ENCODE measurements at places on chromosomes 1 and 21.

GRCh38 chr1:2127187-2128145, 67.1 kb downstream of the FAAP20 start:
- DNase-seq, result no peak

DNA sequence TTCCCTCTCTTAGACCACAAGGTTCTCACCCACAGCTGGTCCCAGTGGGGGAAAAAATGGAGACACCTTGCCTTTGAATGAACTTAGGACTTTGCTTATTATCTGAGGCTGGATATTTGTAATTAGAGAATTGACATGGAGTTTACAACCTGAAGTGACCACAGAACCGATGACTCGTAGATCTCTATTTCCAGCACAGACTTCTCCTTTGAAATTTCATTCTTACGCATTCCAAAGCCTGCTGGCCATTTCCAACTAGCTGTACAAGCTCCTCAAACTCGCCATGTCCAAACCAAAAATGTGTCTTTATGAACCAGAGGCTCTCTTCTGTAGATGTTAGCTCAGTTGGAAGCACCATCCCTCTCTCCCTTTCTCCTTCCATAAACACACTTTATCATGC, 12.0 kb downstream of the RAB7B start:
- DNase-seq, result no peak

DNA sequence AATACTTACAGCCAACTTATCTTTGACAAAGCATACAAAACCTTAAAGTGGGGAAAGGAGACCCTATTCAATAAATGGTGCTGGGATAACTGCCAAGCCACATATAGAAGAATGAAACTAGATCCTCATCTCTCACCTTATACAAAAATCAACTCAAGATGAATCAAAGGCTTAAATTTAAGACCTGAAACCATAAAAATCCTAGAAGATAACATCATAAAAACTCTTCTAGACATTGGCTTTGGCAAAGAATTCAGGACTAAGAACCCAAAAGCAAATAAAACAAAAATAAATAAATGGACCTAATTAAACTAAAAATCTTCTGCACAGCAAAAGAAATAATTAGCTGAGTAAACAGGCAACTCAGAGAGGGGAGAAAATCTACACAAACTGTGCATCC, 335.6 kb upstream of the PBX1 start:
- no peak for DNase-seq

DNA sequence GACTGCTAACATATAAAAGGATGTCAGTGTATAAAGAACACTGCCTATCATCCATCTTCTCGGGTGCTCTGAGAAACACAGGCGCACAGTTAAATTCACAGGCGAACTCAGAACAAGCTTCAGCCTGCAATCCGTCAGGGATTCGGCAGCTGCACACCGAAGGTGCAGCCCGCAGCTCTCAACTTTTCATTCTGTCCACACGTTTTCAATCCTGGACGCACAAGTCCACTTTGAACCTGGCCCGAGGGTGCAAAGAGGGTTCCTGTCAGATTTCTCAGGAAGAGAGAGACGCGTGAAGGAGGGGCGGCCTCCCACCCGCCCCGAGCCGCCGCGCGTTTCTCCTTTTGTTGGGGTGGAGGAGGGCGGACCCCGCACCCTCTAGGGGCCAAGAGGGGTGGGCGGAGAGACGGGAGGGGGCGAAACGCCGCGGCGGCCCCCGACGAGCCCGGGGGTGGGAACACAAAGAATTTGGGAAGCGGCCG, 724 bp downstream of the DOCK7 start:
- peak; percentile 6 for DNase-seq

- DNase-seq, result no peak
These were observed 35.5 kb downstream of the SH3GLB1 start for GRCh38 chr1:86739648-86740509.

DNA sequence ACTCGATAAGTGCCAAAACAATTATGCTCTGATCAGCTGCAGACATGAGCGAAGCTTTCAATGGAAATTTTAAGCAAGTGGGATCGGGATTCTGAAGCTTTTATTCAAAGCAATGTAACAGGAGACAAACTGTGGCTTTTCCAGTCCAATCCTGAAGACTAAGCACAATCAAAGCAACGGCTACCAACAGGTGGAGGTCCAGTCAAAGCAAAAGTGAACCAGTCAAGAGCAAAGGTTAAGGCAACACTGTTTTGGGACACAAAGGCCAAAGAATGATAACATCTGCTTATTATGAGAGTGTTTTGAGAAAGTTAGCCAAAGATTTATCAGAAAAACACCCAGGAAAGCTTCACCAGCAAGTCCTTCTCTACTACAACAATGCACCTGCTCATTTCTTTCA, 170.1 kb downstream of the SEC16B start:
- DNase-seq, result no peak

DNA sequence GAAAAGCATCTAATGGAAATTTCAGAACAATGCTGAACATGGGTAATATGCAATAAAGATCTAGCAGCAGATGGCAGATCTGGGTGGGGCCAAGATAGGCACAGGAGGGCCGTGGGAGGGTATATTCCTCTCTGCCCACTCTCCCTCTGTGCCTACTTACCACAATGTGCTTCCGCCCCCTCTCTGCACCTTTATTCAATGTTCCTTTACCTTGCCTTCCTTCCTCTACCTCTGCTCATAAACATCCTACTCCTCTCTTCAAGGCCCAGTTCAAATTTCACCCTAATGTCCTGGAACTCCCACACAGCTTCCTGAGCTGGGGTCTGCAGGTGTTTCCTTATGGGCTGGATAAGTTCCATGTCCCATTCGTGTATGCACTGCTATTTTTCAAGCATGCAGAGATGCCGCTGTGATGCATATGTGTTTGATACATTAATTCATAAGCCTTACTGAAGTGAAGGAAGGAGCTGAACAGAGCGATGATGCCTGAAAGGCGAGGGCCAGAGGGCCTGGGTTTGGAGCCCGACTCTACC, 65.6 kb upstream of the EDEM3 start:
- no peak for DNase-seq
